ENCODE measurements at places on chromosomes 3 and 15. TPM values are rescaled to one million over a fixed set of nuclear protein-coding genes. Genes with fewer than 3 reads are reported as not detected.
A peak's percentile ranks its signal among the peaks of the same experiment; 100 is the strongest.

DNA sequence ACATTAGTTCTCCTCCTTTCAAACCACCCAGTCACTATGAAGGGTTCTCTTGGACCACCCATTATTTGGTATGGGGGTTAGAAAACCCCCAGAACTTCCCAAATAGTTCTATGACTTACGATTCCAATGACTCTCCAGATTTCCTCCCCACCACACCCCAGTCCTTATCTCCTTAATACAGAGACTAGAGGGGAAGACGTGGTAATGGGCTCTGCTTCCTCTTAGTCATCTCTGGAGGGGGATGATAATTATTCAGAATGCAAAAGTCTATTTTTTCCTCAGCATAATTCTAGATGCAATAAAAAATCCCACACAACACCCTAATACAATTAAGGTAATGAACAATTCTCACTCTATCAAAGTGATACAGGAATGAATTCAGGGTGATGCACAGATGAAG is 48.9 kb upstream of the CFAP161 start:
- DNase-seq: no peak

- no peak for DNase-seq
These were observed 112.7 kb downstream of the SYNPR start for GRCh38 chr3:63390710-63391230.

- no peak for DNase-seq
These were observed 269.9 kb upstream of the PDZRN3 start for GRCh38 chr3:73894474-73895213.

DNA sequence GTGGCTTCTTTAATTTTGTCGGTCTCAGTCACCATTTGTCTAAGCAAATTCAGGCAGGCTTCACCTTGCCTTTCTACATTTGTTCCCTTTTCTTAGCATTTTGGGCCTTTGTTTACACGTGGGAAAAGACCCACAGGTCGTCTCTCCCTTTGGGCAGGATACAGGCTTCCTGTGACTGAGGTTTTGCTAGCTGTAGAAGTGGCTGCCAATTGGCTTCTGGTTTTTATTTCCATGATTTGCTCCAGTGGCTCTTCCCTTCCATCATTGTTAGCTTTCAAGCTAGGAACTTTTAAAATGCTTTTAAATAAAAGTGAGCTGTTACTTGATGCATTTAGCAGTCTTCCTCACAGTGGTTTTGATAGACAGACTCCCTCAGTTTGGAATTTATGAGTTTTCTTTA is 37.3 kb downstream of the MLH1 start:
- peak; percentile 46 for DNase-seq

GRCh38 chr15:88992912-88993376 is 79.8 kb upstream of the MFGE8 start:
- DNase-seq: no peak

- DNase-seq: no peak
These were observed 122.8 kb downstream of the EEFSEC start for GRCh38 chr3:128276146-128276435.

GRCh38 chr3:173660645-173661299 is 263.2 kb downstream of the NLGN1 start:
- DNase-seq: no peak

GRCh38 chr15:77859491-77860060 is 217.9 kb downstream of the TBC1D2B start:
- no peak for DNase-seq

DNA sequence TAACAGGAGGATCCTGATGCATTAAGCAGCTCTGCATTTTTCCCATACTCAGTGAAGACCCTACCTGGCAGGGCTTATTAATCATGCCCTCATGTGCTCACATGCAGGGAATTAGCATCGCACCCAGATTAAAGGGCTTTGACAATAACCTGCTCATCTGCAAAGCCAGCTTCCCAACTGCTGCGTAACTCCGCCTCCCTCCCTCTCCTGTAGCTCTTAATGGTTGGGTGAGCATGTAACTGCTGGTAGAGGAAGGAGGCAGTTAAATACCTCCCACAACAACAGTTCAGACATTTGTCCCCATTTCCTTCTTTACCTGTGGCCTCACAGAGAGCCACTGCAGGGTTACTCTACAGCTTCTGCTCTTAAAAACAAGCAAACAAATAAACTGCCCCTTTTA is 203.6 kb upstream of the WNT5A start:
- no peak for DNase-seq

GRCh38 chr3:20055020-20055775 is 15.0 kb downstream of the KAT2B start:
- no peak for DNase-seq

GRCh38 chr3:10550705-10551104 is 45.3 kb upstream of the ATP2B2 start:
- peak; percentile 21 for DNase-seq

GRCh38 chr15:59281699-59282098 is 75.1 kb downstream of the LDHAL6B start:
- DNase-seq: no peak

DNA sequence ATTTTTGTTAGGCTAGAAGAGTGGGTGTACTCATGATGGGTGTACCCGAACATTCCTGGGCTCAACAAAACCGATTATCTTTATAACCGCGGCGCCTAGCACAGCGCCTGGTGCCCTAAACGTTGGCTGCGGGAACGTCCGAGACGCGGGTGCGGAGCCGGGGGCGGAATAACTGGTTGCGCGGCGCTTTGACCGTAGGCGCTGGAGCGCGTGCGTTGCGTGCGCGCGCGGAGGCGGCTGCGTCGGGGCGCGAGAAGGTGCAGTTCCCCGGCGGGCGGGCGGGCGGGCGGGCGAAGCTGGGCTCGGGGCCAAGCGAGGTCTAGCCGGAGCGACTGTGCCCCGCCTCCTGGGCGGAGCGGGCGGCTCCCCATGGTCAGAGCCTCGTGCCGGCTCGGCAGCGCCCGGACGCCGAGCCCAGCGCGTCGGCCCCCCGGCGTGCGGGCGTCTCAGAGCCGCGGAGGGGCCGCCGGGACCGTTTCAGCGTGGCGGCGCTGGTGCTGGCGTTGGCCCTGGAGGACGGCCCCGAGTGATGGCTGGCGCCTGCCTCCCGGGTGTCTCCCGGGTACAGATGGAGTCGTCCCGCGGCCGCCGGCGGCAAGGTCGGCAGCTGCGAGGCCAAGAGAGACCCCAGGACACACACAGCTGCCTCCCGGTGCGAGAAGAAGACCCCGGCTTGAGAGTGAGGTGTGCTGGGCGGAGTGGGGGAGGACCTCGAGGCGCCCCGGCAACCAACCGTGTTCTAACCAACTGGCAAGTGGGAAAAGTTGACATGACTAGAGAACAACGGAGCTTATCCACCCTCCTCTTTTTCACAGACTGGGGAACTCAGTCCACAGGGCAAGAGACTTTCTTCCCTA is at the start of gene PLAAT1:
TSS of gene PLAAT1 (plus strand) at position 373 of the 857 bp plus-strand sequence. CDS start 14,429 bp downstream, outside the sequence.
- peak; percentile 61 for DNase-seq

- no peak for DNase-seq
These were observed 18.3 kb downstream of the PPARG start for GRCh38 chr3:12307136-12307535.

GRCh38 chr3:152192050-152192449 is 76.7 kb upstream of the MBNL1 start:
- DNase-seq: no peak

DNA sequence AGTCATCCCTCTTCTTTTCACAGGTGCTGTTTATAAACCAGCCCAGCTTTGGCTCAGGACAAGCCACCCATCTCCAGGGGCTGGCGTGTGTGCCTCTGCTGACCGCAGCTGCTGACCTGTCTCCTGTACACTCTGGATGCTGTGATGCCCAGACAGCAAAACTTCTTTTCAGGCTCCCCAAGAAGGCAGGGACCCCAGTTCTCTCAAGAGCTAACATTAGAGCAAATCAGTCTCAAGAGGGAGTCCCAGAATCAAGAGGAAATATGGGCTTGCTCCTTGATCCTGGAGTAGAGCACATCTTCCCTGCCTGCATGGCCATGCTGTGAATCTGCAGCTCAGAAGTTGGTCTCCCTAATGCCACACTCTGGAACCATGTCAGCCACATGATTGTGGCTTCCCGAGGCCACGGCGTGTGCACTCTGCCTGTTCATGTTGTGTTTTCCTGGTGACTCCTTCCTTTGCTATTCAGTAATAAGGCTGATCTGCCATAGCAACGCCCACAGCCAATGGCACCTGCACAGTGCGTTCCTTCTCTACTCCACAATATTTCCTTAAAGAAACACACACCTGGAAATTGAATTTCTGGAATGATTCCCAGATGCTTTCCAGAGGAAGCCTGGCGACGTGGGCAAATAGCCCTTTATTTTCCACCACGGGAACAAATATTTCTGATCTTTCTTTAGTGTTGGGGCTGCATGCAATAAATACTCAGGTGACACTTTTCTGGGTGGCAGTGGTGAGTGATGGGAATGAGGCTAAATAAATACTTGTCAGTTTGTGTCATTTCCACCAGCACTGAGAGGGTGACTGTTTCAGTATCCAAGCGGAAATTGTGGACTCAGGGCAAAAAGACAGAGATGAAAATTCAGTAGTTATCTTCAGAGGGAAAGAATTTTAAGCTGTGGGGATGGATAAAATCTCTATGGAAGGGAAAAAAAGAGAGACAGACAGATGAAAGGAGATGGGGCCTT is 21.9 kb upstream of the THSD4 start:
- no peak for DNase-seq

DNA sequence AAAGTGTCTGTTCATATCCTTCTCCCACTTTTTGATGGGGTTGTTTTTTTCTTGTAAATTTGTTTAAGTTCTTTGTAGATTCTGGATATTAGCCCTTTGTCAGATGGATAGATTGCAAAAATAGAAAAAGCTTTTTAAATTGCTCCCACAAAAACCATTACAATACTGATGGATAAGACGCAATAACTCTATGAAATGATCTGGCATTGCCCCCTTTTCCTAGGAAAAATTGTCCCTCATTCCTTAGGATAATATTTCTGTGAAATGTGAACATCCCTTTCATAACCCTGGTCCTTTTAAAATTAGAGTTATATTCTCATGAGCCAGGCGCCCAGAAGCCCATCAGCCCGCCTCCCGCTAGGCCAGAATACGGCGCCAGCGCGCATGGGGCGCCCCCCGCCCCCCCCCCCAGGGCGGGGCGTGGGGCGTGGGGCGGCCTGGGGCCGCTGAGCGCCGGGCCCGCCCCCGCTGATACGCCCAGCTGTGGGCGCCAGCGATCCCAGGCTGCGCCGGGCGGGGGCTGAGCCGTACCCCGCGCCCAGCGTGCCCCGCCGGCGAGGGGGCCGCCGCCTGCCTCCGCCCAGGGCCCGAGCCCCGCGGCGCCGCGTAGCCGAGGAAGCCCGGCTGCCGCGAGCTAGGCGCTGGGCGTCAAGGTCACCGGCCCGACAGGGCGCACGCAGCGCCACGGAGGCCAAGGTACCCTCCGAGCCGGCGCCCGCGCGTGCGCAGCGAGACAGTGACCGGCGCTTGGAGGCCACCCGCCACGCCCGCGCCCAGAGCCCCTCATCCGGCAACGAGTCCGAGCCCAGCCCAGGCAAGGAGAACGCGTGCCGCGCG is 11.1 kb upstream of the ROPN1B start:
- DNase-seq: no peak

DNA sequence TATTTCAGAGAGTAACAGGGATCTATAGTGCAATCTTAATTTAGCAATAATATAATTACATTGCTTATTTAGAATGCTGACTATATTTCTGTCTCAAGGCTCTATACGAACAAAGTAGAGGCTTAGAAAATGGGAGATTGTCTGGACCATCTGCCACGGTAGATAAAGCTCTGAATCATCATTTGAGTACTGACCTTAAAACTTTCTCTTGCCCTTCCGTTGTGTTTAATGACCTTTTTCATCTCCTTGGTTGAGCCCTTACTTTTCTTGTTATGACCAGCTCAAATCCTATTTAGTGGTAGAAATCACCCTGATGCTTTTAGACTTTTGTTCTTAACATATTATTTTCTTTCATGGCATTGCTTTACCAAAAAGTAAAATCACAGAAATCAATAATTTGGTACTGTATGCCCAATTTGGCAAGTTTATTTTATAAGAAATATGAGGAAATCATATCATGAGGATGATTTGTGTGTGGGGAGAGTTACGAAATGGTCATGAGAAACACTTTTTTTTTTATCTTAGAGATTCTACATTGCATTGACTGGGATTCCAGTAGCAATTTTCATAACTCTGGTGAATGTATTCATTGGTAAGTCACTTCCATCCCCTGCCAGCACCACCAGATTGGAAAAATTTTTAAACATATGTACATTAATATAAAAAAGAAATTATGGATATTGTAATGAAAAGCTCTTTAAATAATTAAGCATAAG is 11.0 kb downstream of the NDUFB5 start:
- DNase-seq: no peak

DNA sequence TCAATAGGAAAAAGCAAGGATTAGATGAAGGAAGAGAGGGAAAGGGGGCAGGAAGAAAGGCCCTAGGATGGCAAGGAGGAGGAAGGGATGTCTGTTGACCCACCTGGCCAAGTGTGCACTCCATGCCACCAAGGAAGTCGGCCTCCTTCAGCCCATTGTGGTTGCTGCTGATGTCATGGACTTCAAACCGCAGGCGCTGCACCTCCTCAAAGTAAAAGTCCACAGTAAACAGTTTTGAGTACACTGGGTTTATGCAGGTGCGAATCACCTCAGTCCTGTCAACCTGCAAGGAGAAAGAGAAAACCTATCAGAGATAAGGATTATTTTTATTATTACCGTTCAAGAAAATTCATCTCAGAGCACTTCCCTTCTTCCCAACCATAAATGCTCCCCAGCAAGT is 220.6 kb upstream of the MRPL3 start:
- DNase-seq: no peak

DNA sequence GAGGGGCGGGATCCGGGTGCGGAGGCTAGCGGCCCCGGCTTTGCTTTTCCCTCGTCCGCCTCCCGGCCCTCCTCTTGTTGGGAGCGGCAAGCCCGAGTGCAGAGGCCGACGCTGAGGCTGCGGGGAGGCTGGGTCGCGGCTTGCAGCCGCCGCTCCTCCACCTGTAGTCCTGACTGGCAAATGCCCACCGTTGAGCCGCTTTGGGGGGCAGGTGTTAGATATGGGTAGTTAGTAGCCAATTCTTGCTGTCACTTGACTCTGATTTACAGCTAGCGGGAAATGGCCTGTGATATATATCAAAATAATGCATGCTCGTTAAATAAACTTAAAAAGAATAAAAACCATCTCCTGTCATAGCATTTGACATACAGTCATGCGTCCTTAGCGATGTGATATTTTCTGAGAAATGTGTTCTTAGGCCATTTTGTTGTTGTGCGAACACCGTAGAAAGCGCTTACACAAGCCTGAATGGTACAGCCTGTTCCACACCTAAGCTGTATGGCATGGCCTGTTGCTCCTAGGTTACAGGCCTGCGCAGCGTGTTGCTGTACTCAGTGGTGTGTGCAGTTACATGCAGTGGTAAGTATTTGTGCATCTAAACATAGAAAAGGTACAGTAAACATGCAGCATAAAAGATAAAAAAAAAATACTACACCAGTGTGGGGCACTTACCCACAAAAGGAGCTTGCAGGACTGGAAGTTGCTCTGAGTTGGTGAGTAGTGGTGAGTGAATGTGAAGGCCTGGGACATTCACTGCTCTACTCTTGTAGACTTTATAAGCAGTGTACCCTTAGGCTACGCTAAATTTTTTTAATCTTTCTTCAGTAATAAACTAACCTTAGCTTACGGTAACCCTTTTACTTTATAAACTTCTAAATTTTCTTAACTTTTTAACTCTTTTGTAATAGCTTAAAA is 873 bp downstream of the CAPN7 start:
- no peak for DNase-seq

The PATL2 gene
- total RNA-seq: 2.8 TPM

The FSD2 gene
- 98.6 TPM for total RNA-seq

The CD96 gene
- total RNA-seq: 0.20 TPM

The PLSCR5 gene
- total RNA-seq: not detected

The ZBTB38 gene
- total RNA-seq: 150 TPM

The CIDEC gene
- 18.3 TPM for total RNA-seq

The CSPG4 gene
- total RNA-seq: 10.2 TPM

The RPL4 gene
- 1,229 TPM for total RNA-seq

The IL17RC gene
- 28.5 TPM for total RNA-seq

The TM4SF1 gene
- 63.6 TPM for total RNA-seq

The GOLGA8H gene
- 1.0 TPM for total RNA-seq

The AGBL1 gene
- total RNA-seq: 0.13 TPM

The TP63 gene
- 0.89 TPM for total RNA-seq

The NPAP1 gene
- not detected for total RNA-seq
